ENCODE measurements at places on chromosomes 1 and 21. TPM values are rescaled to one million over a fixed set of nuclear protein-coding genes. Genes with fewer than 3 reads are reported as not detected.
A peak's percentile ranks its signal among the peaks of the same experiment; 100 is the strongest.

DNA sequence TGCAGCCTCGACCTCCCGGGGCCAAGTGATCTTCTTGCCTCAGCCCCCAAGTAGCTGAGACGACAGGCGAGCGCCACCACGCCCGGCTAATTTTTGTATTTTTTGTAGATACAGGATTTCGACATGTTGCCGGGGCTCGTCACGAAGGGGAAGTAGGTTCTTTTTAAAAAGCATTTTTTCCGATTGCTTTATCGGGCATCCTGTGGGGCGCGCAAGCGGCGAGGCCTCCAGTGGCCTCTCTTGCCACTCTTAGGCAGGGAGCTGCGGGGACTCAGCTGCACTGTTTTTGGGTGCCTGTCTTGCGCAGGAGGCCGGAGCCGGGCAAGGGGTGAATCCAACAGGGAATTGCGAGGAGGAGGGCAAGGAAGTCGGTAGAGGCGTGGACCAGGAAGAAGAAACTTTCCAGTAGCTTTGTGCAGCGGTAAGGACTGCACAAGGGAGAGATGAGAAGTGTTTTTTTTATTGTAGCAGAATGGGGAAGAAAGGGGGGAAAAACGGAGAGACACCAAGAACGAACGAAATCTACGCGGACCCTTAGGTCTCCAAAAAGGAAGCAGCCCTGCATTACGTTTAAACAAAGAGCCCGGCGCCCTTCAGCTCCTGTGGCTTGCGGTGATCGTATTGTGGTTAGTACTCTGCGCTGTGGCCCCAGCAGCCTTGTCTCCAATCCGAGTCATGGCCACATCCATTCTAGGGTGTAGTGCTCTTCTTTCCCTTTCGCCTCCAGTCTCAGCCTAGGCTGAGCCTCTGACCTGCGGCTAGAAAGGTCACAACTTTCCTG is 164.8 kb downstream of the PPIAL4G start:
- peak; percentile 77 for DNase-seq

GRCh38 chr1:221376286-221376685 is 365.6 kb downstream of the DUSP10 start:
- no peak for DNase-seq

DNA sequence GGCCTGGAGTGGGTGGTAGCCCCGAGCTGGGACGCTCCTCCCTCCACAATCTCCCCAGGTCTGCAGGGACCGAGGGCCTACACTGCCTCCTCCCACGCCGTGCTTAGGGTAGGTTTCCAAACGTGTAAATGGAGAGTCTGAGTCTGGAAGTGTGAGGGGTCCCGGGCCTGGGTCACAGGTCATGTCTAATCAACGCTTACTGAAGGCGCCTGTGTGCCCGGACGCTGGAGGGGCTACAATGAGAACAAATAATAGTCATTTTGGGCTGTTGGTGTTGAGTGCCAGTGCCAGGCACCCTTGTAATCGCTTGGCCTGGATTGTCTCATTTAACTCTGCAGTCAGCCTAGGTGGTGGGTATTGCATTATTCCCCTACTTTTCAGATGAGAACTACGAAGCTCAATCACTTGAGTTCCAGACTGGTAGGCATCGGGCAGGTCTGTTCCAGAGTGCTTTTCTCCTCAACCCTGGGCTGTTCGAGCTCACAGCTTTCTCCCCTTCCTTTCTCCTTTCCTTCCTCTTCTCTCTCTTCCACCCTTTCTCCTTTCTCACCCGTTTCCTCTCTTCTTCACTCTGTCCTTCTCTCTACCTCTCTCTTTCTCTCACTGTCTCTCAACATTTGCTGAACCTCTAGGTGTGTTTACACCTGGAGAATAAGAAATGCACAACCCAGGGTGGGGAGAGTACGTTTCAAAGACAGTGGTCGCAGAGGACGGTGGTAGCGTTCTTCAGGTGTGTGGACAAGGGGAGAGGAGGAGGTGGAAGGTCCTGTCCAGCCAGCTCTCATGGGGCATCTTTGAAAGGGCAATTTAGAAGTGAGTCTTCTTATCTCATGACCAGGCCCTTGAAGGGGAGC is 883 bp downstream of the SLC66A1 start:
- DNase-seq: no peak

Gene DLGAP3
- 0.74 TPM for total RNA-seq

Gene ATAD3C
- 1.3 TPM for total RNA-seq

Data from activated naive CD8-positive, alpha-beta T cell treated with anti-CD3 and anti-CD28 coated beads for 36 hours (primary cell).